HT-29 (cell line): ENCODE measurements at places on chromosomes 12 and 14. TPM values are rescaled to one million over a fixed set of nuclear protein-coding genes. Genes with fewer than 3 reads are reported as not detected.

GRCh38 chr12:66288121-66288520 is 14.2 kb upstream of the HELB start:
- DNase-seq, result no peak

DNA sequence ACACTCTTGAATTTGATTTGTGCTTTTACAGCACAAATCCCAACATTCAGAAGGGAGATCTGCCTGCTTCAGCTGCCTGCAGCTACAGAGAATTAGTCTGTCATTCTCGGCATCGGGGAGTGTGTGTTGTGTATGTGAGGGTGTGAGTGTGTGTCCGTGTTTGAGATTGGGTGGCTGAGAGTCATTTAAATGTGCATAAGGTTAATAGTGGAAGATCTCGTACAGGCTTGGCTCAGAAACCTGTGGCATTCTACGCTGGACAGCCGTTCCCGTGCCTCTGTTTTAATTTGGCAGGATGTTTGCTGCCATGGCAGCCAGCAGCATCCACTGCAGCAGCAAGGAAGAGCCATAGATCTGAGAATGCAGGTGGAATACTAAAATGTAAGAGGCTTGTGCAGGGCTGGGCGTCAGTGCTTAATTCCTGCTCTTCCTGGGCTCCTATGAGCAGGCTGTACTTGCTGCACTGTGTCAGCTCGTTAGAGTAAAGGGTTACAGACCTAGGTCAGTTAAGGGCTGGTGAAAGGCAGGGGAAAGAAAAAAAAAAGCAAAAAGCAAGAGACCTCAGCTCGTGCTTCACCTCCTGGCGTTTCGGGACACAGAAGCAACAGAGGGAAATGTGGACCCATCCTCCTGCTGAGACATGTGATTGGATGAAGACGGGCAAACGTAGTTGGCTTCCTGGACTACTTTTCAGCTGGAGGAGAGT is 205.4 kb downstream of the NAV3 start:
- DNase-seq, result no peak

GRCh38 chr12:53871367-53871766 is 67.3 kb upstream of the HOXC13 start:
- no peak for DNase-seq

- DNase-seq, result no peak
Observed at GRCh38 chr12:49293056-49293956, 1.6 kb upstream of the PRPH start.

GRCh38 chr14:85856430-85856829 is 326.5 kb downstream of the FLRT2 start:
- no peak for DNase-seq

GRCh38 chr12:121033625-121034349 is 5.3 kb downstream of the OASL start:
- peak; percentile 72 for DNase-seq

GRCh38 chr12:92022093-92022492 is 123.6 kb downstream of the BTG1 start:
- DNase-seq, result no peak

ATXN2 gene
- total RNA-seq, result 14.5 and 29.9 TPM in 2 replicates

CEP170B gene
- 69.3 and 78.1 TPM in 2 replicates for total RNA-seq

GRCh38 chr12:30827101-30828066 is 72.6 kb upstream of the CAPRIN2 start:
- no peak for DNase-seq

CFAP251 gene
- 0.92 and 1.2 TPM in 2 replicates for total RNA-seq
